K562 (cell line): ENCODE measurements at places on chromosomes 12 and 14.

GRCh38 chr14:89418976-89419375, 1.9 kb upstream of the FOXN3 start:
- DNase-seq: no peak

- DNase-seq: no peak
These were observed 12.6 kb upstream of the B4GALNT3 start for GRCh38 chr12:447141-447540.

DNA sequence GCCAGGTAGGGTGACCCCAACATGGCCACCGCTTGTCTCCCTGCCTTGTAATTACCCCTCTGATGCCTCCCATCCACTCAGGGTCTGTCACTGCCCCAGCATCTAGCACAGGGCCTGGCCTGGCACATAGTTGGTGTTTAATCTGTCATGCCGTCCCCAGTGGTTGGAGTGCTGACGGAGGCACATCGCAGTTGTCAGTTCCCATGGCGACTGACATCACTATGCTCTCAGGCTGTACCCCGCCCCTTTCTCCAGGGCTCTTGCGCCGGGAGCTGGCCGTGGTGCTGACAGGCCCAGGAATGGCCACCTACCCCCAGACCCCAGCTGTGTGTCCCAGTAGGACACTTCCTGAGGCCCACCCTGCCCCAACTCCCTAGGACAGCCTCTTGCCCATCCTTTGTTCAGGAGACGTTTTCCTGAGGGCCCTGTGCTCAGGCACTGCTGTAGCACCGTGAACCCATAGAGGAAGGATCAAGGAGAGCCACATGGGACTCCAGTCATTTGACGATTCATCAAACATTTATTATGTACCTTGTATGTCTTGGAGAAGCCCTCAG, 23.0 kb downstream of the FAM222A start:
- DNase-seq: peak; percentile 80

DNA sequence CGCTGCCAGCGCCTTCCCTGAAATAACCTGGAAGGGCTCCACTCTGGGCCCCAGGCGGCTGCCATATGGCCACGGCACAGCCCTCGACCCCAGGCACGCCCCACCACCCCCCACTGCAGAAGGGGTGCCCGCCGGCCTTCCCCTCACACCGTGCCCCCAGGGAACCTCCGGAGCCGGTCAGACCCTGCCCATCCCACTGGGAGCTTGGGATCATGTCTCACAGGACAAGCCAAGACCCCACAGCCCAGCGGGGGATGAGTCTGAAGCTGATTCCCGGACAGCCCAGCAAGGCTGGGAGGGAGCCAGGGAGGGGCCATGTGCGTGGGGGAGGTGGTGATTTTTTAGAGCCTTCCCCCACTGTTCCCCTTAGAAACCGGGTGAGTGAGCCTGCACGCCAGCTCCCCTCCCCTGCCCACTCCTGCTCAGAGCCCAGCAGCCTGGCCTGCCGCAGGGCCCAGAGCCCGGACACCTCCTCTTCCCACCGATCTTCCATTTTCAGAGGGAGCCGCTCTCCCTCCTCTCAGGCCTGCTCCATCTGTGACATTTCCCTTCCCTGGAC, 1.4 kb downstream of the RIMBP2 start:
- no peak for DNase-seq

DNA sequence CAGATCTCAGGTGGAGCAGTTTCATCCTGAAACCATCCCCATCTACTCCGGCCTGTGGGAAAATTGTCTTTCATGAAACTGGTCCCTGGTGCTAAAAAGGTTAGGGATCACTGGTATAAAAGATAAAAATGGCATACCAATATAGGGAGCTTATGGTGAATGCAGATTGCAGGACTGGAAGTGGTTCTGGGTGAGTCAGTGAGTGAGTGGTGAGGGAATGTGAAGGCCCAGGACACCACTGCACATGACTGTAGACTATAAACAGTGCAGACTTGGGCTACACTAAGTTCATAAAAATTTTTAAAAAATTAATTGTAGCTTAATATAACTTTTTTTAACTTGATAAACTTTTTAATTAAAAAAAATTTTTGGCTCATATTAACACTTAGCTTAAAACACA, 67.0 kb upstream of the RD3L start:
- DNase-seq: no peak

DNA sequence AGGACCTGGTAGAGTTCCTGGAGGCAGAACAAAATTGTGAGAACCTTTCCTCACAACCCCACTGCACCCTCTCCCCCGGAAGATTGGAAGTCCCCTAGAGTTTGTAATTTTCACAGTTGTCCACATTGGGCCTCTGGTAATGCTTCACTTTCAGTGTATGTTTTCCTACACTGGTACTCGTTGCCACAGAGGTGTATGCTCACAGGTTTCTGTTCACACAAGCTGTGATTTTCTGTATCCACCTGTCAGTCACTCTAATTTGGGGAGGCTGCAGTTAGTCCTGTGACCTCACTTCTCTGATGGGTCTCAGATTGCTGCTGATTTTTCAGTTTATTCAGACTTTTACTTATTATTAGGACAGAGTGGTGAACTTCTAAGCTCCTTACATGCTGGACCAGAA, 66.4 kb upstream of the BMP4 start:
- no peak for DNase-seq

DNA sequence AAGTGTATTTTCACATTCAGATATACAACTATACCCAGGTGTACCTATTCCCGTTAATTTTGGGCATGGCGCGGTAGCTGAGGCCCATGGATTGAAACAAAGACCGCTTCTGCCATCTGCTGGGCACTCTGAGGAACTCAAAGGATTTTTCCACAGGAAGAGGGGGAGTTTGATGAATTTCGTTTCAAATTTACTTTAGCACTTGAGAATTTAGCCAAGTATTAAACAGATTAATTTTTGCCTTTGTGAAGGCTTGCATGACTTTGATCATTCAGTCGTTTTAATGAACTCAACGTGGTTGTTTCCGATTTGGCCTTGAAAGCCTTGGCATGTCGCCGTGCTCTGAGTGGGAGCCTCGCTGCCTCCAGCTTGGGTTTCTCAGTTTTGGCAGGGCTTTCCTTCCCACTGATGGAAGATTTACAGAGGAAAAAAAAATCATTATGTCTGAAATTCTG, 153.2 kb upstream of the DDHD1 start:
- DNase-seq: peak; percentile 30

GRCh38 chr12:42145552-42146215, 1.0 kb upstream of the GXYLT1 start:
- DNase-seq: peak; percentile 20

DNA sequence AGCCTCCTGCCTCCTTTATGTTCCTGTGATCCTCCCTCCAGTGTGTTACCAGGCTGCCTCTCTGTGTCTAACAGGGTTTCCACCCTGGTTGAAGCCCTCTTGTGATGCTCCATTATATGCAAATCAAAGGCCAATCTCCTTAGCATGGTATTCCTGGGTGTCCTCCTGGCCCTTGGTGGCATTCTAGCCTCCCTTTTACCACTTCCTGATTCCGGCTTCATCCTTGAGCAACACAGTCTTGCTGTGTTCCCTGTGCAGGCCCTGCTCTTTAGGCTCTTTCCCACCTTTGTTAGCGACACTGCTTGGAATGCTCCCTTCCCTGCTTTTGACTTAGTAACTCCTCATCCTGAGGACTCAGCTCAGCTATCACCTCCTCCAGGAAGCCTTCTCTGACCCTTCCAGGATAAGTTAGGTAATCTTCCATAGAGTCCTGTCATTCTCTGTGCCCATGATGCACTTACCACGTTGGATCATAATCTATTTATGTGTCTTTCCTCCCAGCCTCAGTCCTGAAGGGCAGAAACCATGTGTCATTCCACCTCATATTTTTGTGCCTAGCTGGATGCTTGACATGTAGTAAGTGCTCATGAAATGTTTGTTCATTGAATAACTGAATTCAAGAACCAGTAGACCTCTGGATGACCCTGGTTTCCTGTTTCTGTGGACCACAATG, 37.3 kb downstream of the PRKCH start:
- no peak for DNase-seq

DNA sequence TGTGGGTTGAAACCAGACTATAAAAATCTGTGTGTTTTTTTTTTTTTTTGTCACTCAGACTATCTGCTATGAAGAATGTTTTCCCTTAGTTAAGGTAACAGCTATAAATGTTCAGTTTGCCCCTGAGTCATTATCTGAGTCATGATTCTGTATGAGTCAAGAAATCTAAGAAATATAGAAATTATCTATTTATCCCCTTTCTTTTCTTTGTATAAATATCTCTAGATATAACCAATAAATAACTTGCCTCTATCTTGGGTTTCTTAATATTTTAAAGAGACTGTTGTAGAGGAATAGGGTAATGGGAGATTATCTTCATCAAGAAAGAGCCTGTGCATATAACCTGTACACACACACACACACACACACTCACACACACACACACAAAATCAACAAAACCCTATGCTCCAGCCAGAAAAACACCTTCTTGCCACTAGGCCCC, 161.7 kb upstream of the EEA1 start:
- DNase-seq: no peak

GRCh38 chr14:87961246-87961645, 31.7 kb downstream of the GALC start:
- DNase-seq: no peak

DNA sequence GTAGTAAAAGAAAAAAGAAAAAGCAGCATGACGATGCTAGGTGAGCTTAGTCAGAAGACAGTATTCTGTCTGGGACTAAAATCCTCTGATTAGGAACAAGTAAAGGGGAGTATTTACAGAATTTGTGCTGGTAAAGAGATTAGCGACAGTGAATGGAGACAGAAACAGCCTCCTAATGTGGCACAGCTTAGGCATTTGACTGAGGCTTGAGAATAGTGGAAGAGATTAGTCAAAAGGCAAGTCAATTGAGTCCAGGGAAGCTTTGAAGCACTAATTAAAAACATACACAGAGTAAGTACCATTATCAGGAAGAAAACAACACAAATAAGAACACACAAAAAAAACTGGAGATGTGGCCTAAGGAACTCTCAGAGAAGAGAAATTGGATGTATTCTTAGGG, 131.9 kb upstream of the CLEC14A start:
- no peak for DNase-seq

DNA sequence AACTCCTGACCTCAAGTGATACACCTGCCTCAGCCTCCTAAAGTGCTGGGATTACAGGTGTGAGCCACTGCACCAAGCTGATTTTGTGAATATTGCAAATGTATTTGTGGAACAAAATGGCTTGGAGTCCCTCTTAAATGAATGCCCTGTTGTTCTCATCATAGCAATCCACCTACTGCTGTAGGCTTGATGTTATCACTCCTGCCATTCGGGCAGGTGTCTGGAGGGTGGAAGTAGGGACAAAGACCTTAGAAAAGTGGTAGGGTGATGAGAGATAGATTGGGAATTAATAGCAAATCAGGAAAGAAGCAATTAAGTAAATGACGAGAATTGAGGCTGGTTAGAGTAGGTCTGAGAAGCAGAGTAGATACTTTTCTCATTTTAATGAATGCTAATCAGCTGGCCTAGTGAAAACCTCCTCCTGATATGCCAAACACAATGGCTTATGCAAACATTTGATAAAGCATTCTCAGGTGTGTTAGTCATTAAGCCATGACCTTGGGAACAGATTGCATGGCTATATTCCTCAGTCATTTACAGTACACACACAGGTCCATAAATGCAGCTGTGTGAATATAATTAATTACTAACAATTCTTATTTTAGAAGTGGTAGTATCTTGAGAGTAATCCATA, 60.5 kb upstream of the USP44 start:
- DNase-seq: no peak

- DNase-seq: no peak
These were observed 137.3 kb downstream of the FOXN3 start for GRCh38 chr14:89279649-89280232.

DNA sequence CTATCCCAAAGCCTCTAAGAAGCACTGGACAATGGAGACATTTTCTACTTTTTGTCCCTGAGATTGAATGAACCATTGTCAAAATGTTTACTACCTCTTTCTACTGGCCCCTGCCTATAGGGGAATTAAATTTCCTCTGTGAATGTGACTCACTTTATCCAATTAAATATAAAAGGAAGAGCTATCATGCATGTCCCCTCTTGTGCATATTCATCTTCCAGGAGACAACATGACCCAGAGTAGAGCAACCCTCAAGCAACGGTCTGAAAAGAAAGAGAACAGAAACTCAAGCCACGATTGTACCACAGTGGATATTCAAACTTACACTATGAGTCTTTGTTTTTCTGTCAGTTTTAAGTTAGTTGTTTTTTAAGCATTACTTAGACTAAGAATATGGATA, 938.4 kb upstream of the ATXN7L3B start:
- no peak for DNase-seq

DNA sequence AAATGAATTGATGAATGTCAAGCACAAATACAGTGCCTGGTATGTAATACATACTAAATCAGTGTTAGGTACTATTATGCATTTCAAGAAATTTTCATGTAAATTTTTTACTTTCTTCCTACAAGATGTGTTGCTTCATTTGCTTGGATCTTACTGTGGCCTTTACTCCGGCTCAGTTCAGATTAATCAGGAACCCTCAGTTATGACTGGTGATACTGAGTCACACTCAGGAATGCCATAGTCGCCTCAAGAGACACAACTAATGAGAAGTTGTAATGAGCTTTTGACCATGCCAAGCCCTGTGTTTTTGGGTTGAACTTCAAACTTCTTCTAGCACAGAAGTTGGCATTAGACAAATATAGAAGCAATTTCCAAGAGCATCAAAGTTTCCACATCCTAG, 96.0 kb downstream of the TGFB3 start:
- DNase-seq: no peak

GRCh38 chr12:9895215-9895971, 14.1 kb downstream of the KLRF2 start:
- peak; percentile 68 for DNase-seq

- DNase-seq: peak; percentile 76
These were observed 1392.4 kb upstream of the TMEM132C start for GRCh38 chr12:126874427-126875026.

DNA sequence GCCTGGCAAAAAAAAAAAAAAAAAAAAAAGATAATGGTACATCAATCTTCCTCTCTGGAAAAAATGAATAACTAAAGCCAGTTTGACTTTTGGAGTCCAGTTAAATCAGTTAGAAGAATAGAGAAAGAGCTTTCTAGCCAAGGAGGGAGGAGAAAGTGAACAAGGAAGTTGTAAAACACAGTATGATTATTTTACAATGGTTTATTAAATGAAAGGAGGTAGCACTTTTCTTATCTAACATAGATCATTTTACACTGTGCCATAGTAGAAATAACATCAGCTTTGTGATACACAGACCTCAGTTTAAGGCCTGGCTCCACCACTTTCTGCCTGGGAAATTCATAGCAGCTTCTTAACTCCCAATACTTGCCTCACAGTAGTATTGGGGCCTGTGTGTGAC, 15.4 kb upstream of the KITLG start:
- DNase-seq: no peak

- DNase-seq: no peak
These were observed 17.2 kb upstream of the SLC35F4 start for GRCh38 chr14:57883061-57883460.

DNA sequence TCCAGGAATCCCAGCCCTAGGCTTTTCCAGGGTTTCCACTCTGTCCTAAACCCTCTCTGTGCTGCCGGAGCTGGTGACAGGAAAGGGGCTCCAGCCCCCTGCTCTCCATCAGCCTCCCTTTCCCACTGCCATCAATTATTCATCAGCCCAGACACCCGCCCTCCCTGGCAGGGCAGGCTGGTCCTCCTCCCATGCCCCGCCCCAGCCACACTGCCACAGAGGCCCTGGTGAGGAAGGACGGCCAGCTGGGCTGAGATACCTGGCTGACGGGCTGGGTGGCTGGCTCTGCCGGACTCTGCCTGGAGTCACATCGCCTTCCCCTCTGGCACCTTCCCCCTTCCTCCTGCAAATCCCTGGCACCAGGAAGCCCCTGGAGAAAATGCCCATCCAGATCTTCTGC, 11.9 kb upstream of the SMARCD1 start:
- DNase-seq: no peak

- no peak for DNase-seq
These were observed 2.8 kb upstream of the TSPAN8 start for GRCh38 chr12:71160585-71160984.

GRCh38 chr12:86838711-86839110, 582.5 kb upstream of the MGAT4C start:
- DNase-seq: no peak
